ENCODE measurements at places on chromosomes 4 and X. TPM values are rescaled to one million over a fixed set of nuclear protein-coding genes. Genes with fewer than 3 reads are reported as not detected.

Gene MCF2
- total RNA-seq: 0.07 TPM

DNA sequence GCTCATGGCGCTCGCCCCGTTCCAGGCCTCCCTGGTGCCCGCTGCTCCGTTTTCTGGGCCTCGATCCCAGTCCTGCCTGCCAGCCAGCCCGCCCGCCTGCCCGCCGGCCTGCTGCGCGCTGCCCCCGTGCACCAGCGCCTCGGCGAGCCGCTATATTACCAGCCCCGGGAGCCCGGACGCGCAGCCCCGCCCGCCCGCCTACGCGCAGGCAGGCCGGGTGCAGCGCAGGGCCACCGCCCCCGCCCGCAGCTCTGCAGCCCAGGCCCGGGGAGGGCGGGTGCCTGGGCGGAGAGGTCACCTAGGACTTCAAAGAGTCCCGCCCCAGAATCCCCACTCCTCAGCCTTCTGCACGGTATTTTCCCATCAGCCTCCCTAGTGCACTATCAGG is at the start of gene MAOB:
Gene MAOB, minus strand, starts transcription at position 157 of the 388 bp plus-strand sequence. Its CDS starts 151 bp downstream, at position 6.
- DNase-seq: no peak

- no peak for DNase-seq
Measured at GRCh38 chrX:20402956-20403355, 136.2 kb upstream of the RPS6KA3 start.

Gene SPANXA1
- not detected for total RNA-seq

GRCh38 chr4:95358421-95358820 is 190.4 kb downstream of the UNC5C start:
- DNase-seq: peak; percentile 30

DNA sequence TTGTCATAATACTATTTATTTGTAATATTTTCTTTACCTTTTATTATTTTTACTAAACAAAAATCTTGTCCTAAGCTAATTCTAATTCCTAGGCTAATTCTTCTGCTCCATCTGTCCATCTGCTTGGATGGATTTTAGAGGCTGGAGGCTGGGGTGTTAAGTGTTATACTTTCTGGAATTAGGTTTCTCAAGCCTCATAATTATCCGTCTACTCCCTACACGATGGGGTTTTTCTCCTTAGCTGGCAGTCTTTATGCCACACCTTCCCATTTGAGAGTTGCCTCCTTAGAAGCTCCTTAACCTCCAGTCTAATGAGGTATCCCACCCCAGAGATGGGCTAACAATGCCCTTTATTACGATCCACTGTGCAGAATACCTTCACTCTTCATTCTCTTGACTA is 37.6 kb upstream of the LGI2 start:
- no peak for DNase-seq

Gene SOWAHD
- not detected for total RNA-seq

DNA sequence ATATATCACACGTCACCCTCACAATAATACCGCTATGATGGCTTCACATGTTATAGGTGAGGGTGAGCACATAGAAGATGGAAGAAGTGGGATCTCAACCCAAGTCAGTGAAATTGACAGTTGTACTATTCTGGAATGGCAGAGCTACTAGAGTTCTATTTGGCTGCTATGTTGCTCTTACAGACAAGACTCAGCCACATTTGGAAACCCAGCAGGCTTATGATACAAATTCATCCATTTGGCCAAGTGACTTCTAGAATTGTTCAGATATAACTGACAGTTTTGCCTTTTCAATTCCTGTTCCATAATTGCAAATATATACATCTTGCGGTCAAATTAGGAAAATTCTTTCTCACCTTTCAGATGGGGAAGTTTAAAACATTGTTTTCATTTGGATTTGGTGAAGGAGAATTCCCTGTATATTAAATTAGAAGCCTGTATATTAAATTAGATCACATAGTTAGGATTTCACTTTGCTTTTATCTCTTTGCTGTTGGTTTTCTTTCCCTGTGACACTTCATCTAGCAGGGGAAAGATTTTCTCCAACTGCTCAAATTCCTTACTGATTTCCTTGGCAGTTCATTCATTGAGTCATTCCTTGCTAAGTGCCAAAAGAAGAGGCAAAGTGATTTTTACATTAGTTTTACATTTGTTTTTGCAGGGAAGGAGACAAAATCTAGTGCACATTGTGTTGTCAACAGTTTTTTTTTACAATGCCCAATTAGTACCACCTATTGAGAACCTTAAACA is 120.6 kb upstream of the TBC1D9 start:
- DNase-seq: no peak

- DNase-seq: no peak
Measured at GRCh38 chrX:134936542-134936941, 54.2 kb upstream of the SMIM10 start.

Gene WNK3
- total RNA-seq: 1.4 TPM

DNA sequence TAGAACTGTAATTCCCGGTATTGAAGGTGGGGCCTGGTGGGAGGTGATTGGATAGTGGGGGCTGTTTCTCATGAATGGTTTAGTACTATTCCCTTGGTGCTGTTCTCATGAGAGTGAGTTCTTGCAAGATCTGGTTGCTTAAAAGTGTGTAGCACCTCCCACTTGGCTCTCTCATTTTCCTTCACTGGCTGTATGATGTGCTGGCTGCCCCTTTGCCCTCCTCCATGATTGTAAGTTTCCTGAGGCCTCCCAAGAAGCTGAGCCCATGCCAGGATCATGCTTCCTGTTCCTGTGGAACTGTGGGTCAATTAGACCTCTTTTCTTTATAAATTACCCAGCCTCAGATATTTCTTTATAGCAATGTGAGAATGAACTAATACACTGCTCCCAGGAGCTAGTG is 8.7 kb downstream of the ANXA10 start:
- DNase-seq: no peak

Gene CFP
- total RNA-seq: 0.06 TPM

Gene UBE2K
- 26.1 TPM for total RNA-seq

- no peak for DNase-seq
Measured at GRCh38 chrX:80667967-80668366, 141.7 kb downstream of the BRWD3 start.

DNA sequence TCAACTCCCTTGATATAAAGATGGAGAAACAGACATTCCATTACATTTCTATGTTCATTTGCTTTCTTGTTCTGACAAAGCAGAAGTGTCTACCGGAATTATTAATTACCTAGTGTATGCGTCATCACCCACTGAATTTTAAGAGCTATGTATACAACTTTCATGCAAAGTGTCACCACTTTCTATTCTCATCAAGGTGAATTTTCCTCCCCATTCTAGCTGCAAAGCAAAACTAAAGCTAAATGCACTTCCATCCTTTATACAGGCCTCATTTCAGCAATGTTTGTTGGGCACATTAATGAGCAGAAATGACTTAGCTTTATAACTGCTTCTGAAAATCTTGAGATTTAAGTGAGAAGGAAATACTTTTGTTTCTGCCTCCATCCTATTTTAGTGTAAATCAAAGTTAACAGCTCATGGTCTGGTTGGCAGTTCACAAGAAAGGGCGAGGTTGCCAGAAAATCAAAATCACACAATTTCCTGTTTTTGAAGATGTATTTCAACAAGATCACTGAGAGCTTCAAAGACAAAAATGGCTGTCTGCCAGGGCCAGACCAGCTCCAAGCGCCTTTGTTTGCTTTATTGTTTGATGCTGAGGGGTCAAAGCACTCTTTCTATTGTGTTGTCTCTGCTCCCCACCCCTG is 7.2 kb upstream of the FAM9C start:
- DNase-seq: no peak

DNA sequence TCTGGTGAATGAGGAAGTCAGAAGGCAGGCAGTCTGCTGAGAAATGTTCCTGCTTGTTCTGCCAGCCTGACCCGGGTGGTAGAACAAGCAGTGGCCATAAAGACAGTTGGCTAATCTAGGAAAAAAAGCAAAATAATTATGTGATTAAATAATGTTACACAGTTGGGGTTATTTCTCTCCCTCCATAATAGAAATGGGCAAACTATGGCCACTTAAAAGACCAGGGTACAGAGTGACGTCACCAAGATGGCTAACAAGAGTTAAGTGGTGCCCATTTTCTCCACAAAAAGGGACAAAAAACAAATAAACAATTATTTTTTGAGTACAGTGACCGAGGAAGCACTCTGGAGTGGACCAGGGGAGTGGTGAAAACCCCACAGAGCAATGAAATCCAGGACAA is 16.1 kb upstream of the SPANXD start:
- DNase-seq: no peak

DNA sequence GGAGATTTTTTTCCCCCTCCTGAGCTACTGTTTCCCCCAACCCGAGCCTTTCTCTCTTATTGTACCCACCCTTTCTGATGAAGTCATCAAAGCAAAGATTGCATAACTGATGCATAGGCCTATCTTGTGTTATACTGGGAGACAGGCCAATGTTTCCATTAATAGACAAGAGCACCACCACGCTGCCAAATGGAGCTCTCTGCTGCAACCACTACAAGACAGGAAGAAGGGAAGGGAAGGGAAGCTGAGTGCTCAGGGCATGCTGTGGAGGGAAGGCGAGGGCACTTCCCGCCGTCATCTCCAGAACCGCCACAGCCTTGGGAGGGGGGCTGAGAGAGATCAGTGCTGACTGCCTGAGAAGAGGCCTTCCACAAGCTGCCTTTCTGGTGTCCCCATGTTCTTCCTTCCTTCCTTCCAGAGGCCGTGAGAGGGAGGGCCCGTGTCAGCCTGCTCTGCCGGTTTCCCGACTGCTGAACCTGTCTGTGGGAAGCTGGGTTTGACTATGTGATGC is 75.0 kb downstream of the MGST2 start:
- no peak for DNase-seq

DNA sequence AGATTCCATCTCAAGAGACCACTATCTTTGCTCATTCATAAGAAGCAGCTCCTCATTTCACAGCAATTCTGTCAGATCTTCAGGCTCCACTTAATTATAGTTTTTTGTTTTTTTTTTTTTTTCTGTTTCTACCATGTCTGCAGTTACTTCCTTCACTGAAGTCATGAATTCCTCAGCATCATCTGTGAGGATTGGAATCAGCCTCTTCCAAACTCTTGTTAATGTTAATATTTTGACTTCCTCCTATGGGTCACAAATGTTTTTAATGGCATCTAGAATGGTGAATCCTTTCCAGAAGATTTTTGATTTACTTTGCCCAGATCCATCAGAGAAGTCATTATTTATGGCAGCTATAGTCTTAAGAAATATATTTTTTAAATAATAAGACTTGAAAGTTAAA is 53.1 kb downstream of the BMP2K start:
- no peak for DNase-seq

GRCh38 chrX:101078716-101079598 is at the start of gene TMEM35A:
Gene TMEM35A, plus strand, starts transcription at chrX:101078879. Its CDS starts 124 bp downstream, at chrX:101079003.
- DNase-seq: no peak

Gene FGFRL1
- 43.6 TPM for total RNA-seq

DNA sequence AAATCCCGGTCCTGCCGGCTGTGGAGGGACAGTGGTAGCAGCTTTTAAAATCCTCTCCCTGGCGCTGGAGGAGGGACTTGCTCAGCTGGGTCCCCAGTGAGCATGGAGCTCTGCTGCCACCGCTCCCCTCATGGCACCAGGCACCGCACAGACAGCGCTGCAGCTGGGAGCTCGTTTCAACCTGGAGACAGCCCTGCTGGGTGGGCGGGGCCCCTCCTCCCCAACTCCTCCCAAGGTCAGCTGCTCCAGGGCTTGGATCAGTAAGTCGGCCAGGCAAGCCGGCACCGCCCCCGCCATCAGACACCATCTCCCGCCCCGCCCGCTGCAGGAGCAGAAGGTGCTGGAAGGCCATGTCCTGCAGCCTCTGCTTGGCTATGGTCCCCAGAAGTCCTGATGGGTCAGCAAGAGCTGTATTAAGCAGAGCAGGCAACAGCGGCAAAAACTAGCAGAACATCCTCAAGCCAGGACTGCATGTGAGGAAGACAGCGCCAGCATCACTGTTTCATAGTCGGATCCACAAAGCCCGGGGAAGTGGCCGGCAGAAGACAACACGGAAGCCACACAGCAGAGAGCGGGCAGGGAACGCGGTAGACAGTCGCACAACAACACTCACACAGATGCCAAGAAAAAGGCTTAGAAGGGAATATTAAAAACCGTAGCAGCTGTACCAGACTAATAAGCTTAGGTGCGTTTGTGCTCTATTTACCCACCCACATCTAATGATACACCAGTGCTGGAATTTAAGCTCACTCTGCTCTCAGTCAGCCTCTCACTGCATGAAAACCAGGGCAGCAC is 16.2 kb downstream of the ZFYVE28 start:
- DNase-seq: no peak

GRCh38 chrX:27915617-27916016 is 65.6 kb downstream of the DCAF8L1 start:
- no peak for DNase-seq
